ENCODE measurements at places on chromosomes 7 and 10.
A peak's percentile ranks its signal among the peaks of the same experiment; 100 is the strongest.

DNA sequence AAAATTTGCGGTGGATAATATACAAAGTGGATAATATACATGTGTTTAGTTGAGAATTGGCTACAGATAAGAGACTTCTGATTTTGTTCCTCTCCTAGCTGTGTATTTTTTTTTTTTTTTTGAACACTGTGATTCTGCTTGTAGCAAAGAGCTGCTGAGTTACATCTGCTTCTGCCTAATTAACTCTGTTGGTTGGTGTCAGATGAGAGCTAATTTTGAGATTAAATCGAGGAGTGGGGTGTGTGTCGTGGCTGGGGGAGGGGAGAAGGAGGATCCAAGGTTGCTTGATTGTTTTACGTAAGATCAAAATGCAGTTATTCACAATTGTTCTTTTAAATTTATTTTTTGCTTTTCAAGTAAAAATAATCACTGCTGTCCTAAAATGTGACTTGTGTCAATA is 11.3 kb downstream of the KAT6B start:
- peak; percentile 34 for DNase-seq

DNA sequence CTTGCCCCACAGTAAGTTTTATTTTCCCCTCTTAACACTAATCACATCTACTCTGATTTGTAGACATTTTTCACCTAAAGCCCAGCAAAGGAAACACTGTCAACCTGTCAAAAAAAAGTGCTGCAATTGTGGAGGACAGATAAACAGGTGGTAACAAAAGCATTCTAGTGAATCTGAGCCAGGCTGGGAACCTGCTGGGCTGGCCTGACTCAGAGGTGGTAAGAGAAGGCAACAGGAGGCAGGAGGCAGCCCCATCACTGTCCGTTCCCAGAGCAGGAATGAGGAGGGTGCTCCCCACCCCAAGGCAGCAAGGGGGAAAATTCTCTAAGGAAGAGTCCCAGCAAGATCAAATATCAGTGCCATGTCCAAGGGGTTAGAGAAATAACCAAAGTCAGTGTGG is 19.5 kb upstream of the HERPUD2 start:
- no peak for DNase-seq

- DNase-seq: peak; percentile 36
Observed at GRCh38 chr7:142459551-142459963, 201.7 kb upstream of the PRSS58 start.

- no peak for DNase-seq
Observed at GRCh38 chr7:32316839-32317238, 173.3 kb downstream of the LSM5 start.

Measured in WERI-Rb-1 (cell line).